T-helper 17 cell (primary cell): ENCODE measurements at places on chromosomes 5 and 9.

DNA sequence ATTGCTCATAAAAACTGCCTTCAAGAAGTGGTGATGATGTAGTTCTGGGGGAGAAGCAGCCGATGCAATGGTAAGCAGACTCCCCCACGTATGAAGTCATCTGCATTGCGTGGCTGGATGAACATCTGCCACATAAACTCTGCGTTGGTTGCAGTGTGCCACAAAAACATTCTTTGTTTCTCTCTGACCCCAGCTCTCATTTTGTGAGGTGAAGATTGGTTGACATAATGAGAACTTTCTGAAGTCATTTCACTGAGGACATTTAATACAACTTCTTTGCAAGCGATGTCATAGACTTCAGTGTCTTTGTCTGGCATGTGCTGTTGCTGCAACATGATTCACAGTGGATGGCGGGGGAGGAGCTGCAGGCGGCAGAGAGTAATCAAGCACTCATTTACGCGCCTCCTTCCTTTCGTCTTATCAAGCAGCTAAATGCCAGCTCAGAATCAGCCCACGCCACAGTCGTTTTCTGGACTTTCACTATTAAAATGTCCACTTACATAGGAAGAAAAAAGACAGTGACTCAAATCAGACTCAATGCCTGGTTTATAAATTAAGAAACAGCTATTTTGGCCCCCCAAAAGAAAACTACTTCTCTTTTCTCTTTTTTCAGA, 91.5 kb upstream of the NFIL3 start:
- DNase-seq = no peak

DNA sequence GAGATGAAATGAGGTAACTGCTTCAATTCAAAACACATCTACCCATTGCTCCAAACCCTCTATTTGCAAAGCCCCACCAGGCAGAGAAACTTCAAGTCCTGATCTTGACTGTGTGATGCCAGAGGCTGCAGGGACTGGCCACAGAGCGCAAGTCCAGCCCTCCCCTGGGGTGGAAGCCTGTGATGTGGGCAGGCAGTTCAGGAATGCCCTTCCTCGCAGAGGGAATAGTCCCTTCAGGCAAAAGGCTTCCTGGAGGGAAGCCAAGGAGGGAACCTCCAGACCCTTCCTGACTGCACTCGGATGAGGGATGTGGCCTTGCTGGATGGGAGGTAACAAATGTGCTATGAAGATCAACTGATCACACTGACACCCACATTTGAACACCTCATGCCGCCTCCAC, 131.2 kb downstream of the SLIT3 start:
- no peak for DNase-seq

DNA sequence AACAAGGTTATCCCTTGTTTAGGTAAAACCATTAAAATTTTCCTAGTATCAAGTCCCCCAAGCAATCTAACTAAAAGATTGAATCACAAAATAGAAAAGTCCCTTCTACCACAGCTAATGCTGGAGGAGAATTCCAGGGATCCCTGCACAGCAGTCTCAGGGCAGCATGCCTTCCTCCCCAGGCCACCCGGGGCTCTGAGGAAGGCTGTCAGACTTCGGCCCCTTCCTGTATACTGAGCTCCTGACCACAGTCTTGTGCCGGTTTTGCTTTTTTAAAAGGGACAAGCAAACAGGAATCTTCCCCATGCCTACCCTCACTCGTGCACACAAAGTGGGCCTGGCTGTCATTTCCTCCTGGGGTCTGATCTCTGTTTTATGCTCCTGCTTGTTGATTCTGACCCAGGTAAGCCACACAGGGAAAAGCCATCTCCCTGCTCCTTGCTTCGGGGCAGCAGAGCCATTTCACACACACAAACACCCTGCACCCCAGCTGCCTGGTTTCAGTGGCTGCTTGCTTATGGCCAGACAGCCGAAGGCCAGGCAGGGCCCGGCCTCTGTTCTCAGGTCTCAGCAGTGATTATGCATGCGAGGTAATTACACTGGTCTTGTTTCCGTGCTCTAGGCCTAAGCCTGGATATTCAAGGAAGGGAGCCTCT, 211.9 kb downstream of the NXNL2 start:
- no peak for DNase-seq

GRCh38 chr9:123472862-123473614, 117.0 kb downstream of the CRB2 start:
- no peak for DNase-seq

- no peak for DNase-seq
Observed at GRCh38 chr9:6926436-6926835, 168.7 kb downstream of the KDM4C start.

DNA sequence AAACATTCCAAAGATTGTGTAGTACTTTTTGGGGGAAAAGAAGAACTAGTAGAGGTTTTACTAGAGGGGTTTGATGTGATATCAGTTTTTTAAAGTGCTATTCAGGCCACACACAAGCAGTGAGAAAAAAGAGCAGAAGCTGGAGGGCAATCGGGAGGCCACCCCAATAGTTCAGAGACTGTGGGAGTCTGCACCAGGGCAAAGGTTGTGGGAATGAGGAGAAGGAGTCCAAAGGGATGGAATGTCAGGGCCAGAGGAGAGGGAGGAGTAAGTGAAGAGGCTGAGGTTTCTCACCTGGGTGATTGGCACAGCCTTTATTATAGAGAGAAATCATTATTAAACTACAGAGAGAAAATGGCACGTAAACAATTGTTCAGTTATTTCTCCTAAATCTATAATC, 134.9 kb upstream of the RAD23B start:
- DNase-seq = no peak

DNA sequence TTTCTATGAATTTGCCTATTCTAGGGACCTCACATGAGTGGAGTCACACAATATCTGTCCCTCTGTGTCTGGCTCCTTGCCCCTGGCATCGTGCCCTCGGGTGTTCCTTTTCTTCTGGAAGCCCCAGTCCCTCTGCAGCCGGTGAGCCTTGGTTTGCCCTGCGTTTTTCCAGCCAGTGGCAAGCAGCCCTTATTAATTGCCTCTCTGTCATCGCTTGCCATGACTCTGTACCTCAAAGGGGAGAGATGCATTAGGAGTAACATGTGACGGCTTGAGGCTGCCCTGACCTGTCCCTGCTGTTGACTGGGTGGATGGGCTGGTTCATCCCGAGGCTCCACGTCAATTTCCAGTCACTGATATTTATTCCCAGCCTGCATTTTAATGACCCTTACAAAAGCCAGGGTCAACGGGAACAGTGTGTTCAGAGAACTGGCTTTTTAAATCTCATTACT, 87.3 kb downstream of the CFAP90 start:
- no peak for DNase-seq

GRCh38 chr5:135324897-135325650, 74.0 kb downstream of the MACROH2A1 start:
- DNase-seq = no peak

DNA sequence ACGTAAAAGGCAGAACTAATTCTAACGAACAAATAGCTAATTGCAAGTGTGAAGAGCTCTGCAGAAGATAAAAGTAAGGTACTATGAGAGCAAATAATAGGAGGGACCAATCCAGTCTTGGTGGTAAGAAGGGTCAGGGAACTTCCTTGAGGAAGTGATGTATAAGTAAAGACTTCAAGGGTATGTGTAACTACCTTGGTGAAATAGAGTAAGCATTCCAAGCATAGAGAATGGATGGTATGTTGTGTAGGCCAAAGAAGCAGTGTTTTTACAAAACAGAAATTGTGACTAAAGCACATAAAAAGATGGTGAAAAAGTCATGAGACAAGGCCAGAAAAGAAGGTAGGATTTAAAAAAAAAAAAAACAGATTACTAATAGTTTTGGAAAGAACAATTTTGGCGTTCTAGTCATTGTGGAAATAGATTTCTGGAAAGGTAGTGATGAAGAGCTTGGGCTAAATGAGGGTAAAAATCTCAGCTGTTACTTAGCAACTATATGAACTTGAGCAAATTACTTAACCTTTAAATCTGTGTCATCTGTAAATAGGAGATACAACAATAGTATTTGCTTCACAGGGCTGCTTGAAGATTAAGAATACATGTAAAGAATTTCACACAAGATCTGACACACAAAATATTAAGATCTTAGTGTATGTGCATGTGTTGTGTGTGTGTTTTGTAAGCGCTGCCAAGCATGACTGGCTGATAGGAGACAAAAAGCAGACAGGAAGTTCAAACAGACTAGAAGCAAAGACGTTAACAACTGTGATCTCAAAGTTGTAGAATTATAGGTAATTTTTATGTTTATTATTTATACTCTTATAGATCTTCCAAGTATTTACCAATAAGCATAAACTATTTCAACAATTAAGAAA, 73.5 kb downstream of the NR6A1 start:
- DNase-seq = no peak

- no peak for DNase-seq
Observed at GRCh38 chr5:113382731-113383130, 52.1 kb downstream of the TSSK1B start.

- no peak for DNase-seq
Observed at GRCh38 chr9:130204959-130205358, 32.8 kb downstream of the NCS1 start.

DNA sequence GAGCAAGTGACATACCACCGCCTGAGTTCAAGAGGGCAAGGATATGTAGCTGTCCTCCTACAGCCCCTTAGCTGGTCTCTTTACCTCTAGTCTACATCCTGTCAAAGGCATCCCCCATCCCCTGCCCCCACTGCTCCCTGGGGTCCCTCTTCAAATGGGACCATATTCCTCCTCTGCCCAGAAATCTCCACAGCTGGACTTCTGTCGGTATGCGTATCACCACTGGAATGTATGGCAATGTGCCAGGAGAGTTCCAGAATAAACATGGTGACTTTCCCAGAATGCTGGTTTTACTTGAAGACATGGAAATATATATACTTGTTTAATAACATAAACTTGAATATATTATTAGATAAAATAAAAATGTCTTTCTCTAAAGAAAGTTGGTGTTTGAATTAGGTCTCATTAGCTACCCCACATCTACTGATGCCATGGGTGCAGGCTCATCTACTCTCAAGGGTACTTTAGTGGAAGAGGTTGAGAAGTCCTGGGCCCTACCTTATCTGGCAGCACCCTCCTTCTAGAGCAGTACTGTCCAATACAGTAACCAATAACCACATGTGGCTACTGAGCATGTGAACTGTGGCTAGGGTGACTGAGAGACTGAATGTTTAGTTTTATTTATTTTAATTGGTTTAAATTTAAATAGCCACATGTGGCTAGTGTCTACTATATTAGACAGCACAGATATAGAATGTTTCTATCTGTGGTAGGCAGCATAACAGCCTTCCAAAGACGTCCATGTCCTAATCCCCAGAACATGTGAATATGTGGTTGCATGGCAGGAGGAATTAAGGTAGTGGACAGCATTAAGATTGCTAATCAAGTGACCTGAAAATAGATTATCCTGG, 181.7 kb upstream of the SLC30A5 start:
- DNase-seq = no peak

DNA sequence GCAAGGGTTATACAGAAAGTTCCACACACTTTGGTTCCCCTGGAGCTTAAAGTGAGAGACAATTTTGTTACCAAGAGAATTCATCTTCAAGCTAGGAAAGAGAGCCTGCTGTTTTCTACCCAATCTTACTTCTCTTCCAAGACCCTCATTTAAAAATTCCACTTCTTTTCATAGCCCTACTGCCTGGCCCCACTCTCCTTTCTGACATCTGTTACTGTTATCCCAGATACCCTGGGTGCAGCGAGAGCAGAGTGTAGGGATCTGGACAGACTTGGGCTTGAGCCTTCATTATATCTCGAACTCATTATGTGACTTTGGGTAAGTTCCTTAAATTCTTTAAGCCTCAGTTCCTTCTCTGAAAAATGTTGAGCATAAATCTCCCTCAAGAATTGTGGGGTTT, 263.1 kb downstream of the ASTN2 start:
- no peak for DNase-seq

GRCh38 chr5:153905219-153905618, 133.5 kb downstream of the FAM114A2 start:
- no peak for DNase-seq

GRCh38 chr5:177473443-177474001, at the start of gene DBN1:
Gene DBN1, minus strand, starts transcription at chr5:177473634. Its CDS starts 113 bp downstream, at chr5:177473521.
- DNase-seq = no peak

DNA sequence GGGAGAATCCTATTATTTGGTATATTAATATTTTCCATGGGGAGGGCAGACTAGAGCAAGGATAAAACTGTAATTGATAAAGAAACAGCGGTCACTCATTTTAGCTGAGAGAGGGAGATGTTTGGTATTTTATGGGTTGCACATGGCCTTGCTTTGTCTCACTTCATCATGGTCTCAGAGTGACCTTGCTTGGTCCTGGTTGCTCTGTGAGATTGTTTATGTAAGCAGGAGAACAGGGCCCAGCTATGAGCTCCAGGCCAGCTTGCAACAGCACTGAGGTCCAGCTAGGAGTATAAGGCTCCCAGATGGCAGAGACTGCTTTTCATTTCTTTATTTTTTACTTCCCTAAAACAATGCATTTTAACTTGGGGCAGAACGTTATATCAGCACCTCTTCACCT, 50.7 kb downstream of the ZNF622 start:
- DNase-seq = no peak

DNA sequence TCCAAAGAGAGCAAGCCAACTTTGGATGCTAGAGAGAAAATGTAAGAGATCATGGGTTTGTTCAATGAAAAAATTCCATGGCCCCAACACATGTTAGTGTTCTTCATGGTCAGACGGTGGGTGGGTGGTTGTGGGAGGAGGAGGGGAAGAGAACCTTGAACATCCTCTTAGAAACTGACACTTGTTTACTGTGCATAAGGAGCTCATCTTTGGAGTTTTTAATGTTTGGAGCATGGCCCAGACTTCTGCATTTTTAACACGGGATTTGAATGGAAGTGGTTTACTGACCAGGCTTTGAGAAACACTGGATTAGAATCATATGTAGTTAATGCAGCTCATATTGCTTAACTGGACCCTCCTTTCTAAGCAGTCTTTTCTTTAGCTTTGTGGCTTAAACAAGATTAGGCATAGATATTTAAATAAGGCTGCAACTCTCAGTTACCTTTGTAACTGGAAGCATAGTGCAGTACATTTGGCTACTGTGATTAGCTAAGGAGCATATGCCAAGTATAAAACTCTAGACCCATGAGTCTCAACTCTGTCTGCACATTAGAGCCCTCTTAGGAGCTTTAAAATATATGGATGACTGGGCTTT, 60.1 kb downstream of the FOCAD start:
- no peak for DNase-seq

DNA sequence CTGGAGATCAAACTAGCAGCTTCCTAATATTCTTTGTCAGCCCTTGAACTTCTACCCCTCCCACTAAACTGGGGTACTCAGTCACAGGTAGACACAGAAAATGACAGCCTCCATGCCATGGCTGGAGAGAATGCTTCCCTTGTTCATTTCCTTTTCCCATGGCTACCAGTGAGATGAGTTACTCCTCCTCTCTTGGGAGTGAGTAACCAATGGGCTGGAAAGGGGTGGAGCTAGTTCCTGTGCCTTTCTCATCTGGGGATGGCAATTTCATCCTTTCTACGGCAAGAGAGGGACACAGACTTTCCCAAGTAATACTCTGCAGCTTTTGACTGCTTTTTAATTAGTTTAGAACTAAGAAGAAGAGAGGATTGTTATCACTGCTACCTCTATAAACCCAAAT, 1045.6 kb upstream of the WWC1 start:
- DNase-seq = no peak
